ENCODE measurements at places on chromosomes 1 and 21.

DNA sequence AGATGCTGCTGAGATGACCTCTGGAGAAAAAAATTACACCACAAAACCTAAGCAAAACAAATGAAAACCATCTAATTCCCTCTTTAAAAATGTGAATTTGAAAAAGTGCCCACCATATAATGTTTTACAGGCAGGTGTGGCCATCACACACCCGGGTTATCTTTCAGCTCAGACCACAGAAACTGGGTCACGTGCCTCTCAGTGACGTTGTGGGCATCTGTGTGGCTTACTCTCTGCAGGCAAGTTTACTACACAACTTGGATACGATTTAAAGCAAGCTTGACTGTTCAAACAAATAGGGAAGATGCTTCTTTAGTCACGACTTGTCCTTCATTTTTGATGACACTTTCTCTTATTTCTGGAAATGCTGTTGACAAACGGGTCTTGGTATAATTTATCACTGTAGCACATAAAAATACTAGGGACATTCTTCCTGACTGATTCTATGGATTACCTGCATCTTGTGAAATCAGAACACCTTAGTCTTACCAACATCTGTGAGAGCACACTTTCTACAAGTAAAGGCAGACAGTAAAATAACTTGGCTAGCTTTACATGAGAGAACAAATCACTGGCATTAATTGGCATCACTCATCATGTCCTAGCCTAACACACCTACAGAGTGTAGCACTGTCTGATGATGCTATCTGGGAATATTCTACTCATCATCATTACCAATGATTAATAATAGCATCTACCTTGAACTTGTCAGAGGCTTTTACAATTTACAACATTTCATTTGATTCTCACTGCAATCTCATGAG, 89.3 kb upstream of the EDEM3 start:
- no peak for DNase-seq

DNA sequence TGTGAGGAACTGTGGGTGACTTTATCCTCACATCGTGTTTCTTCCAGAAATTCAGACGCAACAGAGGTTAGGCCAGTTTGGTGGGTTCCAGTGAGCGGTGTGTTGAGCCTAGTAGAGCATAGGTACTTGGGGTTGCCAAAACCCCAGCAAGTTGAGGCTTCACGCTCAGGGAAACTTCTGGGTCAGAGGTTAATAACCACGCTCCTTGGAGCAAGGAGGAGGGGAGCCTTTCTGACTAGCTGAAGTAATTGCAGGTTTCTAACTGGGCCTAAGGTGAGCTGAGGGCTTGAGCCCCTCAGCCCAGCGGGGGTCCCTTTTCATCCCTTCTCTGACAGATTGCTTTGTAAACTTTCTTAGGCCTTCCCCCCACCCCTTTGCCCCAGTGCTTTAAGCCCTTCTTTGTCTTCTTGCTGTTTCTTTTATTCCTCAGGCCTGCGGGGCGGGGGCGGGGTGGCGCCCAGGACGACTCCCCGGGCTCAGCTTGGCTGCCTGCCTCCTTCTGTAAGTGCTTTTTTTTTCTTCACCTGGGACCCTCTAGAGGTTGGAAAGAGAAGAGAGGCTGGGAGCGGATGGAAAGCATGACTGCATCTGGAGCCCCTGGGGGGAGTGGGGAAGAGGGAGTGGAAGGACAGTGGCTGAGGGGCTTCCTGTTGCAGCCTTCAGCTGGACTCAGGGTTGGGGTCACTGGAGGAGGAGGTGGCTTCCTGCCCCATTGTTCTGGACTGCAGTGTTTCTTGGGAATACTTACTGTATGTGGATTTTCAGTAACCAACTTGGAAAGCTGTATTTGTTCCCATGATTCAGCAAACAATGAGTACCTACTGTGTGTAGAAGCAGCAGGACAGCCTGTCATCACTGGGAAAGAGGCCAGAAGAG, 1.3 kb upstream of the ZNF436 start:
- DNase-seq, result no peak

GRCh38 chr1:8525216-8525557, 207.3 kb downstream of the SLC45A1 start:
- DNase-seq, result no peak

- DNase-seq, result no peak
Measured at GRCh38 chr1:115137191-115137590, 47.9 kb upstream of the TSPAN2 start.

DNA sequence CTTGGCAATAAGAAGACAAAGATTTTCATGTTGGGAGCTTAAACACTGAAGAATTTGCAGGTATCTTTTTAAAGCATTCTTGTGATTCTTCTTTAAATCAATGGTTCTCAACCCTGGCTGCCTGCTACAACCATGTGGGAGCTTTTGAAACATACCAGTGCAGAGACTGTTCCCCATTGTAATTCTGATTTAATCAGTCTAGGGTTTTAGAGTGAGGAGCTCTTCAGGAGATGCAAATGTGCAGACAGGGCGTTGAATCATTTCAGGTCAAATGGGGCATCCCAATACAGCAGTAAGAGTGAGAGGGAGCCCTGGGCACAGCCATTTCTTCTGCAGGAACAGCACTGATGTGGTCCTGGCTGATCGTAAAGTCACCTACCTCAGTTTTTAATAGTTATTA, 24.3 kb downstream of the KCNJ6 start:
- no peak for DNase-seq

- no peak for DNase-seq
Measured at GRCh38 chr1:14136881-14137280, 436.9 kb downstream of the PRDM2 start.

DNA sequence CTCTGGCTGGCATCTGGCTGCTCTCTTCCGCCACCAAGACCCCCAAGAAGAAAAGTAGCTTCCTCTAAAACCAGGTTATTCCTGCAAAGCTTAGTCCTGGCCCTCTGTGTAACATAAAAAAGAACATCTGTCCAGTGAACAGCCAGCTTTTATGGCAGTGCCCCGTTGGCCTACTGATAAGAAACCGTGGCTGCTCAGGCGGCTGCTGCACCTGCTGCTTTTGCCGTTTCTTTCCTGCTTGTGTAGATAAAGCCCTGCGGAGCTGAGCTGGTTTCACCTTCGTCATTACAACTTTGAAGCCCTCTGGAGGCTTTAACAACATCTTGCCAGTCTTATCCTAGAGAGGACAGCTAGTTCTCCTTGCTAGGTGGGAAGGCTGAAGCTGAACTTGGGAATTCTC, 20.5 kb downstream of the ELAPOR1 start:
- no peak for DNase-seq

DNA sequence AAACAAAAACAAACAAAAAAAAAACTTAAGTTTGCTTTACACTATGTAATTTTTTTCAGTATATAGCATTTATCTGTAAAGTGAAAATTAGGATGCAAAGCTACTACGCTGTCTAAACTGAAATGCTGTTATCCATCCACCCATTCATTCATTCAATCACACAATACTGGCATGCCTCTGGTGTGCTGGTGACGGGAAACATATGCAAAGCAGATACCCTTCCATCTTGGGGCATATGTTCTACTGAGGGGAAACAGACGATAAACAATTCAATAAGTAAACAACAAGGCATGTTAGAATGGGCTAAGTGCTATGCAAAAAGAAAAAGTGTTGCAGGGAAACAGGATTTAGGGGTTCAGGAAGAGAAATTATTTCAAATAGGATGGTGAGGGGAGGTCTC, 3.2 kb downstream of the CLSTN1 start:
- DNase-seq, result no peak

DNA sequence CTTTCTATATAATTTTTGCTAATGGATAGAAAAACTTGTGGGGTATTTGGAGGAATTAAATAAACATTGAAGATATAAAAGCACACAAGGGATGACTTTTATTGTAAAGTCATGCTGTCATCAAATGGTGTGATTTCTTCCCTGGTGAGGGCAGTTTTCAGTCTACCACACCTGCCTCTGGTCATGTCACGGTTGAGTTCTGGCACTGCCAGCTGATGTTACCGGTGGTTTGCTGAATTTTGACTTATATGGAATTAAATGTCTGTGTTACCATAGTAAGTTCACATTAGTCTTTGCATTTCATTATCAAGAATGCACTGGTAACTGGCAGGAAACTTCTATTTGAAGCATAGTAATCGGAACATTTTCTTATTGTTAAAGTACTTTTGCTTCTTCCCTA, 13.4 kb downstream of the S1PR1 start:
- DNase-seq, result no peak

All from activated CD8-positive, alpha-beta memory T cell treated with anti-CD3 and anti-CD28 coated beads for 48 hours (primary cell).